ENCODE measurements at places on chromosomes 1 and 21.

DNA sequence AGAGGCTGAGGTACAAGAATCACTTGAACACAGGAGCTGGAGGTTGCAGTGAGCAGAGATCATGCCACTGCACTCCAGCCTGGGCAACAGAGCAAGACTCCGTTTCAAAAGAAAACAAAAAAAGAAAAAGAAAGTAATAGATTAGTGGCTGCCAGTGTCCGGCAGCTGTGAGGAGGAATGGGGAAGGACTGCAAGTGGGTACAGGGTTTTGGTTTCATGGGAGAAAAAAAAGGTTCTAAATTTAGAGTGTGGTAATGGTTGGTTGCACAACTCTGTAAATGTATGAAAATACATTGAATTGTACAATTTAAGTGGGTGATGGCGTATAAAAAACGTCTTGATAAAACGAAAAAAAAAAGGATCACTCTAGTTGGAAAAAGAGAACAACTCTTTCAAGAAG lies 6.7 kb downstream of the TAF1A start:
- peak; percentile 90 for DNase-seq

GRCh38 chr1:229318056-229318455 lies 24.8 kb downstream of the CCSAP start:
- no peak for DNase-seq

- DNase-seq, result no peak
These were observed 98.2 kb downstream of the EPHB2 start for GRCh38 chr1:22808676-22809483.

- DNase-seq, result no peak
These were observed 284.6 kb upstream of the DPYD start for GRCh38 chr1:98205291-98206017.

GRCh38 chr1:75470448-75470847 lies 140.5 kb downstream of the SLC44A5 start:
- no peak for DNase-seq

DNA sequence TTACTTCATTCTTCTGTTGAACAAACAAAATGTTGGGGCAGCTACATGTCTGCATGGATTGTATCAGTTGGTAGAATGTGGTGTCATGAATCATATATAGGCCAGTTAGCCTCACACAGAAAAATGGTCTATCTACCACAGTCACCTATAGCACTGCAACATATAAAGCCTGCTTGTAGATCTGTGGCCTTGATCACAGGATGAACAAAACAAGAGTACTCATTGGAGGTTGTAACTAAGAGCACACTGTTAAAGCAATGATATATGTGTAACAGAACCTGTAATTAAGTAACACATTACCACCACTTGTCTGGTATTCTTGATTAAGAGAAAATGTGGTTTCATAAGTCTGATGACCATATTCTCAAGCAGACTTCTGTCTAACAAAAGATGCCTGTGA lies 167.3 kb upstream of the SGIP1 start:
- DNase-seq, result no peak

GRCh38 chr1:117819301-117819700 lies 110.1 kb downstream of the GDAP2 start:
- no peak for DNase-seq

- DNase-seq, result peak; percentile 17
These were observed 48.1 kb downstream of the ZFYVE9 start for GRCh38 chr1:52189898-52190480.

GRCh38 chr1:94055459-94056122 lies 65.4 kb downstream of the ABCA4 start:
- DNase-seq, result no peak

DNA sequence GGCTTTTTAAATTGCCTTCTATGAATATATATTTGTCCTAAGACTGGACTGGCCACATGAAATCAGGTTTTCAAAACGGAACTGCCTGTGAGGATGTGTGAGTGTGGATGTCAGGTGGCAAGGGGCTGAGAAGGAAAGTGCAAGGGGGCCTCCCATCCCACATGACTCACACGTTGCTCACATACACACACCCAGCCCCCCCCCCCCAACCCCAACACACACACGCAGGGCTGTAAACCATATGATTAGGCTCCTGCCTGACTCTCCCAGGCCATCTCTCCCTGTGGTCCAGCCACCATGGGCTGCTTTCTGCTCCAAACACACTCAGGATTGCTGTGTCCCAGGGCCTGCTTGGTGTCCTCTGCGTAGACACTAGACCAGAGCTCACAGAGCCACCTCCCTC lies 22.4 kb downstream of the DEGS1 start:
- peak; percentile 75 for DNase-seq

- peak; percentile 56 for DNase-seq
These were observed 2.2 kb downstream of the IL10RB start for GRCh38 chr21:33268393-33268736.

DNA sequence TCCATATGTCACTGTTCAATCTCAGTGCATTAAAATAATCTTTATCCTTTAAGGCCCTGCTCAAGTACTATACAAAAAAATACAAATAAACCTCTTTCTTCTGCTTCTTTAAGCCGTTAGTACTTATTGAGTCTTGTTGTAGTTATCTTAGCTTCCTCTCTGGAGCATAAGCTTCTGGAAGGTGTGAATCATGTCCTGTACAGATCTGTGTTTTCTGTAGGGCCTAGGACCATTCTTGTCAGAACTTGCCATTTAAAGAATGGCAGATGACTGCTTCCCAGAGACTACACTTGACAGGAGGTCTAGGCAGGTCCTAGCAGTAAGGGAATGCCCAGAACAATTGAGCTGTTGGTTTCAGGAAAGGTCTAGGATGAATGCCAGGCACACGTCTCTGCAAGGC lies 12.9 kb downstream of the NEK7 start:
- no peak for DNase-seq

- DNase-seq, result no peak
These were observed 34.8 kb downstream of the WDR4 start for GRCh38 chr21:42844411-42845113.

DNA sequence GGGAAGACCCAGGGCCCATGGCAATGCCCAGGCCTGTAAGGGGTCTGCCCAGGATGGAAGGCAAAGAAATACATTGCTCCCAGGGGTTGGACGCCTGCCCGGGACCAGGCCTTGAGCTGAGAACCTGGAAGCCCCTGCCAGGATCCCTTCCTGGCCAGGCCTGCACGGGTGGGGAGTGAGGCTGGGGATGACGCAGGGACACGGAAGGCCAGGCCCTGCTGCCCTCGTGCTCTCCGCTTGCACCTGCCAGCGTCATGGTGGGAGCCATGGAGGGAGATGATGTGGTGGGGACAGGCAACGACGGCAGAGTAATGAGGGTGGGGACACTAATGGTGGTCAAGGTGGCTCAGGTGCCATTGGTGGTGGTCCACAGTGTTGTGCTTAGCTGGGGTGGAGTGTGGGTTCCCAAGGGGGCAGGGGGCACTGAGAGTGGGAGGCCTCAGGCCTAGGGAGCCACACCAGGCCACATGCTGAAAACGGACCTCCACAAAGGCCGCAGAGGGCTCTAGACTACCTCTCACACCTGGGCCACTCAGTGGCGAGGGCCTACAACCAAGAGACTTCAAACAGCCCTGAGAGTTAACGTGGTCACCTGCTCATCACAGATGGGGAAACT lies 4.3 kb downstream of the HES3 start:
- DNase-seq, result no peak

GRCh38 chr21:29827236-29827635 lies 112.6 kb downstream of the GRIK1 start:
- no peak for DNase-seq

DNA sequence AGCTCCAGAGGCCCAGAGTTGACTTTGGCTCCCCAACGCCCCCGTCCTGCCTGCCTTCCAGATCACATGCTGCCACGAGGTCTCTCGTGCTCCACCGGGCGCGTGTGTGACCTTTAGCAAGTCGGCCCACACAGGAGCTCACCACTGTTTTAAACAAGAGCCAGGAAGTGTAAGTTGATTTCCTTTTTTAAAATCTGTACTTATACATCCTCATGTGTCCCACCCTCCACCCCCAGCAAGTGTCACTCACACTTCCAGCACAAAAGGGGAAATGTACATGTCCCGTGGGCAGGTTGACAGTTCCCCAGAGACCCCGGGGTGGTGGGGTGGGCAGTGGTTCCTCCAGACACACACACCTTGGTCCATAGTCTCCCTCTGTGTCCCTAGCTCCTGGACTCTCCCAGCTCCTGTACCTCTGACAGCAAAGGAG lies 84.4 kb downstream of the STUM start:
- peak; percentile 85 for DNase-seq

DNA sequence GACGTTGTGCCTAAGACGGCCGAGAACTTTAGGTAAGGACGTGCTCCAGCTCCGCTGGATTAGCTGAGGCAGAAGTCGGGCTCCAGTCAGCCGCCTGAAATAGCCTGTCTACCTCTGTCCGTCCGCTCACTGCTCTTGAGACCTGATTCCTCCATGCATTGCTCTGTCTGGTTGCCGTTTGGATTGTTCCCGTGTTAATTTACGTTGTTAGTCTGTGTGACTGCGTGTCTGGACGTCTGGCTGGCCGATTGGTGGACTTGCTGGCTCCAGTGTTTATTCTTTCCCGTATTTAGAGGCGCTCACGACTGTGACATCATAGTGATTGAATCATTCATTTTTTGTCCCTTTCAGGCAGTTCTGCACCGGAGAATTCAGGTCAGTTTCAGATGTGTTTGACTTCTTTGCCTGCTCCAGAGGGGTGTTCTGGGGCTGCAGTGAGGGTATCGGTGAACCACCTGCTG lies 684 bp downstream of the PPIH start:
- DNase-seq, result peak; percentile 9

DNA sequence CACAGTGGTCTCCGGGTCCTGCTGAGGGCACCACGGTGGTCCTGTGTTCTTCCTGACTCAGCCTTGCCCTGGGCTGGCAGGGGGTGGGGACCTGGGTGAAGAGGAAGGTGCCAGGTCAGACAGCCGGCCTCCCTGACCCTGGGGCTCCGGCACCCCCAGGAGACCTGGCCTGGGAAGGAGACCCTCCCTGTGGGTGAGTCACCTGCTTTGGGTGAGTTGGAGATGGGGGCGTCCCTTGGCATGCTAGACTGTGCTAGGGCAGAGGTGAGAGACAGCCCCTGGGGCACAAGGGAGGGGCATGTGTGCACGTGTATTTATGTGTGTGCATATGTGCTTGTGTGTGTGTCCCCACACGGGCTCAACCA lies 23.4 kb downstream of the SPSB1 start:
- no peak for DNase-seq

- no peak for DNase-seq
These were observed 47.3 kb downstream of the DISP3 start for GRCh38 chr1:11526071-11526895.
